ENCODE measurements at places on chromosomes 7 and 10.

GRCh38 chr10:5481121-5481520, 18.2 kb downstream of the CALML5 start:
- DNase-seq, result no peak

DNA sequence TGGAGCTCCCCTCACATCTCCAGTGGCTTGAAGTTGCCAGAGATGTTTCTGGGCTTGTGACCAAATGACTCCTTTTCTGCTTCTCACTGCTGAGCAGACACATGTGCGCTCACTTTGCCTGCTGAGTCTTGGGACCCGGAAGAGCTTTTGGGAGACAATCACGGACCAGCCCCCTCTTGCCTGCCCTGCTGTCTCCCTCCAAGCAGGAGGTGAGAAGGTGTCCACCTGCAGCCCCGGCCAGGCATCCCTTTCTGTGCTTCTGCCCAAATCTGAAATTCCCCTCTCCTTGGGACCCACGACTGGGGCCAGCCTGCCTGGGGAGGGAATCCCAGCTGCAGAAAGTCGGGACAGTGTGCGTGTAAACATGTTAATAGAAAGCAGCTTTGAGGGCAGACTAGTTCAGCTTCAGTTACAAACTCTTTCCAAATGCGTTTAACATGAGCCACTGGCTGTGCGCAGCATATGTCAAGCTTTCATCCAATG, 31.7 kb downstream of the HTRA1 start:
- DNase-seq, result peak; percentile 53

- peak; percentile 14 for DNase-seq
These were observed 59.2 kb upstream of the GLCCI1 start for GRCh38 chr7:7909376-7909775.

DNA sequence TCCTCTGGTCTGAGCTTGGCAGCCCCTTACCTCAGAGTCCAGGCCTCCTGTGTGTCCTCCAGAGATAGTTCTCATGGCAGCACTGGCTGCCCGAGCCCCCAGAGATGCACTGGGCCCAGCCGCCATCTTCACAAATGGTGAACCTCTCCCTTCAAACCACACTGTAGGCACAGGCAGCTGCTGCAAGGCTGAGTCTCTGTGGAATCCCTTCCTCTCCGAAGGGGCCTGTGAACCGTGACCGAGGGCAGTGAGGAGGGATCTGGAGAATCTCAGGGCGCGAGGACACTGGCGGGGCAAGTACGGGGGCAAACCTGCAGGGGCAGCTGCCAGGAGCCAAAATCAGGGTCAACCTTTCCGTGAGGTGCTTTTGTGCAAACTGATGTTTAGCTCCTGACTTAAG, 69.5 kb upstream of the CFAP46 start:
- DNase-seq, result no peak

DNA sequence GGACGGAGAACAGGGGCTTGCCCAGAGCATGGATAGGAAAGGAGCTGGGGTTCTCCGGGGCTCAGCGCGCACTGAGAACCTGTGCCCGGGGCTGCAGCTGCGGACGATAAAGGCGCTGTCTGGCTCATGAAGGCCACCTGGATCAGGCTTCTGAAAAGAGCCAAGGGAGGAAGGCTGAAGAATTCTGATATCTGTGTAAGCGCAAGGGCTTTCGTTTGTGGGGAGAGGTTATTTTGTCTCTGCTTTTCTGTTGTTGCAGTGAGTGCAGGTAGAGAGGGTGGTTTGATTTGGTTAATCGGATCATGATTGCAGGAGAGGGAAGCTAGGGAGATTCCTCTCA, 250.5 kb downstream of the NSUN6 start:
- no peak for DNase-seq

DNA sequence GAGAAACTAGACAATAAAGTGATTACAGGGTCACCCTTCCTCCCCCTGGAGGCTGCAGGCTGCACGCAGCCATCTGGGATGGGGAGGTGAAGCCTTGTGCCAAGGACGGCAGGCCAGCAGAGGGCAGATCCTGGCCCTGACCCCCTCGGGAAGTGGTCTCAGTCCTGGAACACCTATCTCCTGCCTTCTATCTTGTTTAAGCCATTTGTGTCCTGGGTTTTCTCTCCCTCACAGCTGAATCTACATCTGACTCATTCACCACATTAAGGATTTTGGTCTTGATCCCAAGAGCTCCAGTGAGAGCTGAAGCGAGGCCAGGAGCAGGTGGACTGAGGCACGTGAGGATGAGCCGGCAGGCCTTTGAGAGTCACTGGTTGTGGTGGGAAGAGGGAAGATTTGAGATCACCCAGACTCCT, 16.4 kb upstream of the PARP12 start:
- peak; percentile 48 for DNase-seq

- no peak for DNase-seq
These were observed 51.2 kb upstream of the TNS3 start for GRCh38 chr7:47633134-47633533.

DNA sequence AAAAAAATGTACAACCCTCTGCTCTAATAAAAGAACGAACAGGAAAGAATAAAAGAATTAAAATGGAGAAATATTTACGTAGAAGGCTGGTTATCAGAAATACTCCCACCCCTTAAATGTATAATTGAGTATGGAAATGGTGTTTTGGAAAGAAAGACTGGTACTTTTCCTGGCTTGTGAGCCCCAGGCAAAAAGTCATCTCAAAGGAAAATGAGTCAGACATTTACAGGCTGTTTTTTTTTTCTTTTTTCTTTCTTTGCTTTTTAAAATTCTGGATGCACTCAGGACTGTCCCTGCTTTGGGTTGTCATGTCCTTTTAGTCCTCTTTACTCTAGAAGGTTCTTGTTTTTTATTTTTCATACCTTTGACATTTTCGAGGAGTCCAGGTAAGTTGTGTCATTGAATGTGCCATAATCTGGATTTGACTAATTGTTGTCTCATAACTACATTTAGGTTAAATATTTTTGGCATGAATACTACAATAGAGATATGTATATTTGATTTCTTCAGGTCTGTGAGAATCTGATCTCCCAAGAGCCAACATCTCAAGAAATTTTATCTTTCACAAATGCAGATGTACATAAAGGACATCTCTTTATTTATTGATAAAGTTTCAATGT, 313.0 kb upstream of the GLI3 start:
- no peak for DNase-seq

- DNase-seq, result no peak
These were observed 426.9 kb downstream of the CCSER2 start for GRCh38 chr10:84755311-84755710.

DNA sequence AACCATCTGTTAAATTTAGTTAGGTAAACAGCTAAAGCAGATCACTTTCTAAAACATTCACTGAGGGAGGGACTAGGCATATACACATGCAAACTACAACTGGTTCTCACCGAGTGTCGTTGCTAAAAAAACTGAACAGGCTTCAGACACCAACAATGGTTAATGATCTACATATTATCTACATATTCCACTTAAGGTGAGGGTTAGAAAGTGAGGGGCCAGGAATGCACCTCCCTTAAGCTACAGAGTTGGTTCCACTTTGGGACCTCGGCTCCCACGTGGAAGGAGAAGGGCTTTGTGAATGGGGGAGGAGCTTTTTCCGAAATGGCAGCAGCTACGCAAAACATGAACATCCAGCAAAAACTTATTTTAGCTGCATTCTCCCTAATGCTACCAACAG, 5.8 kb downstream of the CTBP2 start:
- DNase-seq, result no peak

DNA sequence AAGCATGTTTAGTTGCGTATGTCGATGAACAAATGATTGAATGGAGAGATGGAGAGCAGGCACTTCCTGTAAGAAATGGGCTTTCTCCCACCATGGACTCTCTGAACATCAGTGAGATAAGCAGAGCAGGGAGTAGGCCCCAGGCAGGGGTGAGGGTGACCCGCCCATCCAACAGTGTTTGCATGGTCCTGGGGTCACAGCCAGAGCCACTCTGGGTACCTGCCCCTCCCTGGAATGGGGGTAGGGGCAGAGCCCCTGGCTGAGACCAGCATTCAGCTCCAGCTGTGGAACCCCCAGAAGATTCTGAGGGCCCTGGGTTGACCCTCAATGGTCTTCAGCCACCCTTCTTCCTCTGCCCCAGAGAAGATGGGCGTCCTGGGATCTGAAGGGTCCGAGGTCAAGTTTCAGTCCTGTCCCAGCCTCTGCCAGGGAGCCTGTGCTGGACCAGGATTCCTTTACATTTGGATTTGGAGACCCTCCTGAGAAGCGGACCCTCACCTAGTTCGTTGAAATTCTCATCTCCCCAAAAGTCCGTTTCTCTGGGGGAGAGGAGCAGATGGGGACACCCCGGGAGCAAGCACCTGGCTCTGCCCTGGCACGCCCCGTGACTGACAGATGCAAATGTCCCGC, 2.4 kb upstream of the FGF8 start:
- DNase-seq, result no peak

DNA sequence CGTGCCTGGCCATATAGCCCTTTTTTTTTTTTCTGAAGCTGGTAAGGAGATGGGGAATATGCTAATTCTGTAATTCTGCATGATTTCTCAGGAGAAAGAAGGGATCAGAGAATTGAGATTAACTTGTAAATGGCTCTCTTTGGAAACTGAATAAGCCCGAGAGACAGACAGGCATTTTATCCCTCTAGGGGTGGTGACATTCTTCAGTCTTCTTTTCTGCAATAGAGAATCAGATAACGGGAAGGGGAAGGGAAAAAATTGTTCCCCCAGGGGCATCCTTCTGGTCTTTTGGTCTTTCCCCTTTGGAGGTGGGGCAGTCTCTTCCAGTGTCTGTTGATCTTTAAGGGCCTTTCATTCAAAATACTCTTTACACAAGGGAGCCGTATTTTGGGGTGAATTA, 34.2 kb downstream of the HK1 start:
- no peak for DNase-seq

DNA sequence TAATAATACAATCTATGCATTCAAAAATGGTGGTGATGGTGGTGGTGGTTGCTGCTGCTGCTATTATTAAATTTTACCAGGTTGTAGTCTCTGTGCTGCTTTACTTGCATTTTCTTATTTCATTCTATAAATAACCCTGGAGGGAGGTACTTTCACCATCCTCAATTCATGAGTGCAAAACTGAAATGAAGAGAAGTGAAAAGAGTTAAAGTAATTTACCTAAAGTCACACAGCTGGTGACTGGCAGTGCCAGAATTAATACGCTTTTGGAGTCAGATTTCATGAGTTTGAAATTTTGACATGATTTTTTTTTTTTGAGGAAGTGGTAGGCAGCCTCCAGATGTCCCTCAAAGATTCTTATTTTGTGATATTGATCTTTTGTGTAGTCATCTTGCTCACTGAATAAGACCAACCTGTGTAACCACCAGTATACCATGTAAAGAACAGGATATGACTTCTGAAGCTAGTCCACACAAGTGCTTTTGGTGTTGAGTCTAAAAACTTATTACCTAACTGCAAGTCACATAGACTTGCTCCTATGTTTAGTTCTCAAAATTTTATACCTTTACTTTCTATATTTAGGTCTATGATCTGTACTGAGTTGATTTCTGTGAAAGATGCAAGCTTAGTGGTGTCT, 218.8 kb downstream of the ZWINT start:
- no peak for DNase-seq

DNA sequence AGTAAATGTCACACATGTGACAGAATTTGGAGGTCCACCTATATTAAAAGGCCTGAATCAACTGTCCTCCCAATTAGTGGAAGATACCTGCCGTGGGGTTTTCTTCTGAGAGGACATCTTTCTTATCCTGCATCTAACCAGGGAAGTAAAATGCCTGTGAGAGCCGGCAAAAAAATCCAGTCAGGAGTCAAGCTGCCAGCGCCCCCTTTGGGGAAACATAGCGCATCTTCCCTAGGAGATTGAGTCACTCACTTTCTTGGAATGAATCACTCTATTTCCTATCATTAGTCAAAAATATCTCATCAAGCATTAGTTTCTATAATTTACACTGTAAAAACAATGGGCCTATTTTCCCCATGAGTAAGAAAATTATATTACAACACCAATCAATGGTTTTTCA, 66.4 kb upstream of the ANK3 start:
- DNase-seq, result no peak

- DNase-seq, result no peak
These were observed 69.4 kb upstream of the FZD1 start for GRCh38 chr7:91194841-91195240.

GRCh38 chr7:66083677-66084076, 8.1 kb downstream of the ASL start:
- DNase-seq, result no peak

GRCh38 chr10:1550291-1550595, 187.1 kb downstream of the ADARB2 start:
- no peak for DNase-seq

- DNase-seq, result peak; percentile 72
These were observed 220.2 kb downstream of the DGKI start for GRCh38 chr7:137626469-137627067.

DNA sequence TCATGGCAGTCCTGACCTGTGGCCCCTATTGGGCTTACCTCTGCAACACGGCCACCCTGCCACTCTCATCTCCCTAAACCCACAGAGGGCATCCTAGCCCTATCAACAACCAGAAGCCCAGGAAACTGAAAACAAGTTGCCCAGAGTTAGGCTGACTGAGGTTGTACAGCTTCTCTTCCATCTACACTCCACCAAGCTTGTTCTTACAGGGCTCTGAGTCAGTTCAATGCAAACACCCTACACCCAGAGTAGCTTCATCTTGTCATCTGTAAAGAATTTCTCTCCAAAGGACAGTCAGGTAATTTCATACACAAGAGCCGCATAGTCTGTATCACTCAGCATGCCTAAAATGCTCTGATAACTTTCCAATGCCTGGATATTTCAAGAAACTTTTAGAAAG, 175.4 kb downstream of the ARID5B start:
- DNase-seq, result peak; percentile 89

GRCh38 chr7:1901431-1902210, 231.5 kb downstream of the ELFN1 start:
- DNase-seq, result no peak

GRCh38 chr7:158111906-158112570, 475.6 kb downstream of the PTPRN2 start:
- no peak for DNase-seq

GRCh38 chr7:106371629-106372028, 86.8 kb upstream of the NAMPT start:
- no peak for DNase-seq

GRCh38 chr7:41415471-41416207, 287.3 kb downstream of the INHBA start:
- DNase-seq, result peak; percentile 21

GRCh38 chr7:72405418-72405817, 6.7 kb downstream of the CALN1 start:
- no peak for DNase-seq

GRCh38 chr10:38003588-38003987, 6.9 kb upstream of the ZNF33A start:
- DNase-seq, result no peak

GRCh38 chr10:69980672-69981071, 72.0 kb upstream of the MACROH2A2 start:
- DNase-seq, result no peak

DNA sequence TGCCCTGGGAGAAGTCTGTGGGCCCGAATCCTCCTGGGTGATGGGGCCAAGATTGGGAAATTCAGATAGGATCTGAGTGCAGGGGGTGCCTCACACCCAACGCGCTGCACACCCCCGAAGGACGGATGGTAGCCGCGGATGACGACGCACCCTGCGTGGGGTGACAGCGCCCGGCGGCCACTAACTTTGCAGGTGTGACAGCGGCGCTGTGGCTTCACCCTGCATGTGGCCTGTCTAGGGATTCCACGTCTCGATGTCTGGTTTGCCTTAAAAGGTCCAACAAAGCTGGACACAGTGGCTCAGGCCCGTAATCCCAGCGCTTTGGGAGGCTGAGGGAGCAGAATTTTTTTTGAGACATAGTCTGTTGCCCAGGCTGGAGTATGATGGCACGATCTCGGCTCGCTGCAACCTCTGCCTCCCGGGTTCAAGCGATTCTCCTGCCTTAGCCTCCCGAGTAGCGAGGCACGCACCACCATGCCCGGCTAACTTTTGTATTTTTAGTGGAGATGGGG, 18.6 kb downstream of the ADAP1 start:
- DNase-seq, result no peak
